ENCODE measurements at places on chromosomes 16 and 17.
A peak's percentile ranks its signal among the peaks of the same experiment; 100 is the strongest.

GRCh38 chr17:82334204-82334621 is 647 bp upstream of the SECTM1 start:
- DNase-seq: peak; percentile 75

DNA sequence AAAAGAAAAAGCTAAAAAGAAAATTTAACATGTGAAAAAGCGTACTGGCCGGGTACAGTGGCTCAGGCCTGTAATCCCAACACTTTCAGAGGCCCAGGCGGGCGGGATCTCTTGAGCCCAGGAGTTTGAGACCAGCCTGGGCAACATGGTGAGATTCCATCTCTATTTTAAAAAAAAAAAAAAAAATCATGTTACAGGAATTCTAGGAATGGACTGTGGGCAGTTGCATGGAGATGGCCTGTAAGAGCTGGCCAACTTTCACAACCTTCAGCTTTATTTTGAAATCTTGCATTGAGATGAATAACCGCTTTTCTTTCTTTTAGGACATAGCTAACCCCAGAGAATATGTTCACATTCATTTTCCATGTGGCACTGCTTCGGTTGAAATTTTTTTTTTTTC is 8.2 kb upstream of the CIAO3 start:
- DNase-seq: no peak

DNA sequence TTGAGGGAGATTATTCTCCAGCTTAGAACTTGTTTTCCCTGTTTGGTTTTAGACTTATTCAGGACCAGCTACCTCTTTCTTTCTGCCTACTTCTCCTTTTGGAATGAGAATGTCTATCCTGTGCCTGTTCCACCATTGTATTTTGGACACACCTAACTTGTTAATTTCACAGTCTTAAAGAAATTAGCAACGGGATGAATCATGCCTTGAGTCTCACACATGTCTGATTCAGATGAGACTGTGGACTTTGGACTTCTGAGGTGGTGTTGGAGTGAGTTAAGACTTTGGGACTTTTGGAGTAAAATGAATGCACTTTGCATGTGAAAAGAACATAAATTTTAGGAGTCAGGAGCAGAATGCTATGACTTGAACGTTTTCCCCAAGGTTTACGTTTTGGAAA is 581.4 kb downstream of the CDH11 start:
- no peak for DNase-seq

DNA sequence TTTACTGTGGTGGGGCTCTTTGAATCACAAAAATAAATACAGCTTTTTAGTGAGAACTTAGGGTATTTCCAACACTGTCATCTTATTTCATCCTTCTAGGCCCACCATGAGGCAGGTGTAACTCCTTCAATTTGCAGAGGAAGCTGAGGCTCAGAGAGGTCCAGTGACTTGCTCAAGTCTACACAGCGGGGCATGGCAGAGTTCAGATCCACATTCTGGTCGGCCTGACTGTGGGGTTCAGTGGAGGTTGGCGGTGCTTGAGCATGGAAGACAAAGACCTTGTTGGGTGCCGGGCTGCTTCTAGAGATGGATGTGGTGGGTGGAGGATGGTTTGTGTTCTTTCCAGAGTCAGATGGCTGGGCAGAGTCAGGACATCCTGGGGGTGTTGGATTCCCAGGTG is 39.8 kb downstream of the PLCG2 start:
- DNase-seq: no peak

DNA sequence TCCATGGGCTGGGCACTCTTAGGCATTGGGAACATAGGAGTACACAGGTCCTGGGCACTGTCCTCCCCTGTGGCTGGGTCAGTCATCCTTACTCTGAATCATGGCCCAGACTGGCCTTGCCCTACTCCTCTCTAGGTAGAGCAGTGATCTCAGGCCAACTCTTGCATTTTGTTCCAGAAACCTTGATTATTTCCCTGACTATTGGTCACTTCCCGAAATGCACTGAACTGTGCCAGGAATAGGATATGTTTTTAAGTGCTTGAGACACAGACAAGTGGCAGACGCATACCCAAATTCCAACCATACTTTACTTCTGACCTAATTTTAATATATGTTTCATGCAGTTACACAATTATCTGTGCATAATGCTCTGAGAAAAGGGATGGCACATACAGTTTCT is 10.3 kb downstream of the KRABD2 start:
- no peak for DNase-seq

DNA sequence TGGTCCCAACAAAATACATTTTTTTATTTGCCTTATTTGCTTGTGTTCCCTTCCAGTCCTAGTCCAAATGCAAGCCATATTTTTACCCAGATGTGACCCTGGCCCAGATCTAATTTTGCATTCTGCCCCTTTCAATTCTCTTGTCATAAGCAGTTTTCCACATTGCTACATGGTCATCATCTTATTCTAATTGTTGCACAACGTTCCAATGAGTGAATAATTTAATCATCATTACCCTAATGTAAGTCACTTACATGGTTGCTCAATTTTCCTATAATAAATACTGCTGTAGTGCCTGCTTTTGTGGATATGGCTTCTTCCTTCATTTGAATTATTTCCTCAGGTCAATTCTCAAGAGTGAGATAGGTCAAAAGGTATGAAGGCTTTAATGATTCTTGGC is 12.8 kb downstream of the RSAD1 start:
- DNase-seq: no peak

GRCh38 chr16:24309258-24310142 is 53.4 kb downstream of the CACNG3 start:
- DNase-seq: peak; percentile 73

DNA sequence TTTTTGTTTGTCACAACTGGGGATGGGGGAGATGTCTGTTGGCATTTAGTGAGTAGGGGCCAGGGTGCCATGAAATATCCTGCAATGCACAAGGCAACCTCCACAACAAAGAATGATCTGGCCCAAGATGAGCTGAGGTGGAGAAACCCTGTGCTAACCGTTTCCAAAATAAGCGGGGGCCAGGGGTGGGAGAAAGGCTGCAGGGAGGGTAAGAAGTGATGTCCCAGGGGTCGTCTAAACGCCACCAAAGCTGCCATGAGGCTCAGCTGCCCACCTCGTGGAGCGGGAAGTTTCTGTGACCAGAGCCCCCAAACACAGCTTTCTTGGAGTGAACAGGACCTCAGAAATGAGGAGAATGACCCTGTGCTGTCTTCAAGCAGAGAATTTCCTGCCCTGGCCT is 76.5 kb upstream of the CDH5 start:
- peak; percentile 24 for DNase-seq

GRCh38 chr16:80804526-80805383 is at the start of gene CDYL2:
Gene CDYL2 (minus strand): TSS chr16:80804598. CDS start chr16:80804173, 425 bp downstream.
- no peak for DNase-seq

- DNase-seq: no peak
Measured at GRCh38 chr16:24013864-24014645, 178.3 kb downstream of the PRKCB start.

DNA sequence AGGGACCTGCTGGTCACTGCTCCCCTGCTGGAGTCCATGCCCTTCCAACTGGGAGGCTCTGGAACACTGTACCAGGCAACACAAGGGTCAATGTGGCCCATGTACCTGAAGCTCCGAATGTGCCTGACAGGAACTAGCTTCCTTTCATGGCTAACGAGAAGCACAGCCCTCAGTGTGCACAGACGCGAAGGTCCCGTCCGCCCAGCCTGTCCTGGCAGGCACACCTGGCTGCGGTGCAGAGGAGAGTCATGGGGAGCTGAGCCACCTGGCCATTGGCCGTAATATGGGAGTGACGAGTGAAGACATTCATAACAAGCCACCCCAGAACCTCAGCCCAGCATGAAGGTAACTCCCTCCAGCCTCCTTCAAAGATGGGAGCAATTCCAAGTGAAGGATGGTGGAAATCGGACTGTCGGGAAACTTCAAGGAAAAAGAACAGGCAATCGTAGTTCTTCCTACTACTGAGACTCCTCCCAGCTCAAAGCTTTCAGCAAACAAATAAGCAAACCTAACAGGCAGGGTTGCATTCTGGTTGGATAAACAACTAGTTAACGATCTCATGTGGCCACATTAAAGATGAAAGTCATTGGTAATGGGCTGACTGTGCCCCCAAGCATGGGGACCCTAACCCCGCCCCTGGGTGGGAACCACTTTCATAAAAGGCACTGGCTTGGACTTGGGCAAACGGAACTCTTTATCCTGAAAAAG is 13.2 kb downstream of the TMEM11 start:
- DNase-seq: no peak

DNA sequence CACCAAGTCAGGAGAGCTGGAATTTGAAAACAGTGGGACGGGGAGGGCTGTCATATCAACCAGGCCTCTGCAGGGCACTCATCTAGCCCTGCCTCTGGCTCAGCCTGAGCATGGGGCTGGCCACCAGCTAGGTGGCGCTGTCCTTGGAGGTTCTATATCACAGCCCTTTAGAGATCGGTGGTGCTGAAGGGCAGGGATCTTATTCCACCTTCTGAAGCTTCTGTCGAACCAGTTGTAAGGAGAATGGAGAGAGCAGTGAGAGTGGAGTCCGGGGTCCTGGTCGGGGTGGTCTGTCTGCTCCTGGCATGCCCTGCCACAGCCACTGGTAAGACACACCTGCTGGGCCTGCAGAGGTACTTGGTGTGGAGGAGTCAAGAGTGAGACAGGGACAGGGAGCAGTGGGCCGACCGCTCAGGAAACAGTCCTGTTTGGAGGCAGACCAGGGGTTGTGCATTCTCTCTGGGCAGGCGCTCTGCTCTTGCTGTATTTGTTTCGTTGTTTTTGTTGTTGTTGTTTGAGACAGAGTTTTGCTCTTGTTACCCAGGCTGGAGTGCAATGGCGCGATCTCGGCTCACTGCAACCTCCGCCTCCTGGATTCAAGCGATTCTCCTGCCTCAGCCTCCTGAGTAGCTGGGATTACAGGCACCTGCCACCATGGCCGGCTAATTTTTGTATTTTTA is at the start of gene CES3:
TSS of gene CES3 (plus strand) at position 202 of the 680 bp plus-strand sequence. CDS start at position 244, 42 bp downstream.
- no peak for DNase-seq

GRCh38 chr17:3715296-3715695 is 8.4 kb upstream of the HASPIN start:
- no peak for DNase-seq

- no peak for DNase-seq
Measured at GRCh38 chr17:79131701-79132100, 57.1 kb downstream of the ENGASE start.

DNA sequence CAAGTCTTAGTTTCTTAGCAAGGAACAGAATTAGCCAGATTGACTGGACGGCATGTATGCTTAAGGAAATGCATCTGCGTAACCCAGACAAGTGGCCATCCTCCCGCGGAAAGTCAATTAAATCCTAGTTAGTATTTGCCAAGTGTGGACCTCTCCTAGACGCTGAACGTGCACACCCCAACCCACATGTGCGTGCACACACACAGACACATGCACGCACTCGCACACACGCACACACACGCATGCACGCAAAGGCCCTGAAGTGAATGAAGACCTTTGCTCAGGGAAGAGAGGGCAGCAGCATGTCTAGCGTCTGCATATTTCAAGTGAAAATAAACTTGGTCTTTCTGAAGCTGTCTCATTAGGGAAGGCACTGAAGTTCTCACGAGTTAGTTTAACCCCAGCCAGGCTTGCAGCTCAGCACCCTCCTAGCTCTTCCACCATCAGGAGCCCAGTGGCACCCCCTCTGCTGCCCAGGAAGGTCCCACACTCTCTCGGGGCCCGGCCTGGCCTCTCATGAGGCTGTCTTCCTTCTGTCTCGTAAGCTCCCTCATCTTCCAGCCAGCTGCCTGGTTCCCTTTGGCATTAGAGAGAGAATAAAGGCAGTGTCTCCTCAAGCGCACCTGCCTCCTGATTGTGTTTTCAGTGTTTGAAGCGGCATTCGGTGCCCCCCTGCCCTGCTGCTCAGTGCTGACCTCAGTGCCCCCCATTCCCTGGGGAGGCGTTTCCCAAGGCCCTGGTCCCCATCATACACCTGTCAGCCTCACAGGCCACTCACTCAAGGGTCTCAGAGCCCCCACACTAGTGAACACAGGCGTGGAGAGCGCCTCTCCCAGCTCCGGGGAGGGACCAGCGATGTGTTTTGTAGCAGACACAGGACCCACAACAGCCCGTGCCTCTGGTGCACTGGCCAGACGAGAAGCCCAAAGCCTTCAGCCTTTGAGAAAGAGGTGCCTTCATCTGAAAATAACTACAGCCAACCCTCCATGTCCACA is 52.2 kb upstream of the CHMP6 start:
- peak; percentile 55 for DNase-seq

- DNase-seq: no peak
Measured at GRCh38 chr16:2949705-2950352, 14.2 kb upstream of the KREMEN2 start.

DNA sequence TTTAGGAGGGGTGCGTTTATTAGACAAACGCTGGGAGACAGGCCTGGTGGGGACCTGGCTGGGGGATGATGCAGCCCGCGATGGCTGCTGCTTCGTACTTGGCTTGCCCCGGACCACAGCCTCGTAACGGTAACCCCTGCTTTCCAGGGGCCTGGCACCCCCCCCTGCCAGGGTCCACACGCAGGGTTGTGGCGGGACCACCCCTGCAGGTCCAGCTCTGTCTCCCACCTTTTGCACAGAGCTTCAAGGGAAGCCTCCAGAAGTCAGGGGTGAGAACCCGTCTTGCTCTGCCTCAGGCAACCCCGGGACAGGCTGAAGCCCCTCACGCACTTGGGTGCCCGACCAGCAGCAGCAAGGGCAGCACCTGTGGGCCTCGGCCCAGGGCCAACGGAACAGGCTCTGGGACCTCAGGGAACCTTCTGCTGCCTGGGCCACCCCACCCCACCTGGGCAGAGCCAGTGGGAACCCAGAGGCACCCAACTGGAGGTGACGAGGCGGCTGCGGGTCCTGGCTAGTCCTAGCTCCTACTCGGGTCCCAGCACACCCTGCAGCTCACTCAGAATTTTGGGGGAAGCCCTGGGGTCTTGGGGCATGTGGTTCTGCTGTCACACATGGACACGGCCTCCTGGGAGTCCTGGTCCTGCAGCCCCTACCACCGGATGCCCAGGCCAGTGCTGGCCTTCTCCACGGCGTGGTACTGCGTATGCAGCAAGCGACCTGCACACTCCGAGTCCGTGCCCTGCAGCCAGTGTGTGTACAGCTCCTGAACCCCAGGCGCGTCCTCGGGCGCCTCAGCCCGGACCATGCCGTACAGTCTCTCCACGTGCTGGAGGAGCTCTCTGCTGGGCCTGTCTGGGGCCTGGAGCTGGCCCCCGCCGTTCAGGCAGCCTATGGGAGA is 3.1 kb downstream of the HAGHL start:
- no peak for DNase-seq

GRCh38 chr16:70250748-70251628 is 752 bp downstream of the EXOSC6 start:
- DNase-seq: no peak

DNA sequence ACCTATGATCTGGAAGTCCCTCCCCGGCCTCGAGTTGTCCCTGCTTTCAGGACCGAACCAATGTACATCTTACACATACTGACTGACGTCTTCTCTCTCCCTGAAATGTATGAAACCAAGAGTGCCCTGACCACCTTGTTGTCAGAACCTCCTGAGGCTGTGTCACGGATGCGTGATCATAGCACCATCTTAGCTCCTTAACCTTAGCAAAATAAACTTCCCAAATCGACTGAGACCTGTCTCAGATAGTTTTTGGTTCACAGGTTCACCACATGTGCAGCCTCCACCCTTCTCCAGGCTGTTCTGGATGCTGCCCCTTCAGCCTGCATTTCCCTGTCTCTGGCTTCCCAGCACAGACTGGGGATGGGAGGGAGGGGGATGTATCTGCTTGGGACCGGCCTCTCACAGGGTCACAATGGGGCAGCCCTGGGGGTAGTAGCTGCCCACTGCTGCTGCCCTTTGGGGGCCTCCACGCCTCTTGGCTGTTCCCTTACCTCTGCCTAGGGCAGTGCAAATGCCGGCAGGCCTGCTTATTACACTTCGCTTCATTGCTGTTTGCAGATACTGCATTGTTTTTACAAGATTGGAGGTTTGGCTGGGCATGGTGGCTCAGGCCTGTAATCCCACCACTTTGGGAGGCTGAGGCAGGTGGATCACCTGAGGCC is 69.8 kb downstream of the NT5M start:
- DNase-seq: peak; percentile 19
